ENCODE measurements at places on chromosomes 5 and 9.

GRCh38 chr5:124459984-124460383 lies 286.5 kb downstream of the ZNF608 start:
- H3K36me3 ChIP-seq, result no peaks in the 10 kb centered on the region
- no peaks in the 10 kb centered on the region for H3K4me1 ChIP-seq
- DNase-seq, result no peak
- H3K27me3 ChIP-seq, result no peaks in the 10 kb centered on the region
- H3K4me3 ChIP-seq, result no peak overlapping the region

GRCh38 chr5:34656001-34656699 lies at the start of gene RAI14:
Gene RAI14 (plus strand): TSS chr5:34656328. CDS start chr5:34686920, 30,592 bp downstream.
- DNase-seq, result no peak
- H3K4me3 ChIP-seq, result peak within 1 kb of the TSS; percentile 57
- no peaks in the 10 kb centered on the region for H3K36me3 ChIP-seq
- H3K27me3 ChIP-seq, result peaks cover 8% of the 10 kb centered on the region

- H3K4me1 ChIP-seq, result no peaks in the 10 kb centered on the region
- H3K36me3 ChIP-seq, result no peaks in the 10 kb centered on the region
- no peak for DNase-seq
These were observed 119.5 kb downstream of the PIK3R1 start for GRCh38 chr5:68335075-68335474.

DNA sequence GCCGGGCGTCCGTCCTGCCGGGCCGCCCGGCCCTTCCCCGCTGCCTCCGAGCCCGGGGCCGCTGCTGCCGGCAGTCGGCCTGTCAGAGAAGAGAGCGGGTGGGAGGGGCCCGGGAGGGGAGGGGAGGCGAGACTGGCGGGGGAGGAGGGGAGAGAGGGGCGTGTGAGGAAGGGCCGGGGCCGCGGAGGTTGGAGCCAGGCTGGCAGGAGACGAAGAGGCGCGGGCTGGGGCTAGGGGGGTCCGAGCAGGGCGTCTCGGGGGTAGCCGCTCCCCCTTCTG lies 570 bp downstream of the CREBRF start:
- no peaks in the 10 kb centered on the region for H3K27me3 ChIP-seq
- H3K4me3 ChIP-seq, result peak overlapping the region; percentile 96

GRCh38 chr9:129109537-129109903 lies 1.1 kb downstream of the CRAT start:
- H3K4me1 ChIP-seq, result peaks cover 9% of the 10 kb centered on the region
- DNase-seq, result no peak
- no peaks in the 10 kb centered on the region for H3K27me3 ChIP-seq
- H3K27ac ChIP-seq, result no peak overlapping the region
- no peaks in the 10 kb centered on the region for H3K36me3 ChIP-seq

DNA sequence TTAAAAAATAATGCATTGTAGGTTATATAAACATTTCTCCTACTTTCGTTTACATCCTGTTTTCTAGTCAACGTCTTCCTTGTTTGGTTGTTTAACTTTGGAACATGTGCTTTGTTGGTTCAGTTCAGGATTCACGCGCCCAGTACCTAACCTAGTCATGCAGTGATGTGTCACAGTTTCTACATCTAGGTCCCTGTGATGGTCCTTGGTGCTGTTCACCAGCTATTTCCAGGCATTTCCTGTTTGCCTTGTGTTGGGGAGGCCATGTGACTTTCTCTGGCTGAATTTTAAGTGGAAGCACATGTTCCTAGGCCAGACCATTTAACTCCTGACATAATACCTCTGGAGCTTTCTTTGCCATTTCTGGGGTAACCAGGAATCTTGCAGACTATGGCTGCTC lies 292.3 kb downstream of the SMARCA2 start:
- no peaks in the 10 kb centered on the region for H3K4me1 ChIP-seq
- DNase-seq, result no peak
- H3K36me3 ChIP-seq, result no peaks in the 10 kb centered on the region
- H3K27ac ChIP-seq, result no peak overlapping the region

DNA sequence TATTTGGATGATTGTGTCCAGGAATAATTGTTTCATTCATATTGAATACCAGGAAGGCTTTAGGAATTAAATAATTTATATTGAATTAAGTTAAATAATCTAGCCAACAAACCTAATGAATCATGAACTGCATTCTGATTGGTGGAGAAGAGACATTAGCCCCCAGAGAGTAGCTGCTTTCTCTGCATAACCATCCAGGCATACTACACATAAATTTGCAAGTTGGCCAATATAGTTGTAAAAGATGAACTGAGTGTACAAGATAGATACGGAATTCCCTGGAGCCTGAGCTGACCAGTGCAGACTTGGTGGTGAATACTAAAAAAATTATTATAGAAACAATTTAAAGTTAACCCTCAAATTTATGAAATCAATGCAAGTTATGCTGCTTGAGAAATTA lies 311.8 kb upstream of the KIF2A start:
- H3K36me3 ChIP-seq, result no peaks in the 10 kb centered on the region
- H3K27me3 ChIP-seq, result peaks cover 3% of the 10 kb centered on the region
- DNase-seq, result no peak
- H3K27ac ChIP-seq, result no peak overlapping the region
- H3K4me3 ChIP-seq, result no peak overlapping the region

DNA sequence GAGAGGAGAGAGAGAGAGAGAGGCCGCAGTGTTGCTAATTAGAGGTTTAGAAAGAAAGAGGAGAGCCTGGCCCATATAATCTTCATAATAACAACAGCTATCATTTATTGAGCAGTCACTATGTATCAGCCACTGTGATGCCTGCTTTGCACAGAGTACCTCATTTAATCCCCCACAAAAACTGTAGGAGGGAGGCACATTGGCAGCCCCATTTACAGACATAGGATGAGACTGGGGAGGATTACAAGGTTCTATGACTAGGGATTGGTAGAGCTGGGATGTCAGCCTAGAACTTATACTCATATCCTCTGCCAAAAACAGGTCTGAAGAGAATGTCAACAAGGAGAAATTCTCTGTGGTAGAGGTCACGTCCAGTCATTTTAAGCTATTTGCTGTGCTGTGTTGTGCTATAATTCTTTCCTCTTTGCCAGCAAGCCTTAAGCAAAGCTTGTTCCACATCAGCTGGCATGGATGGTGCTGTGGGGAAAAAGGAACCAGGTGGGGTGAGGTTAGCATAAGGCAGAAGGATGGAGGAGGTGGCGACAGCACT lies 6.7 kb upstream of the GCNT4 start:
- no peaks in the 10 kb centered on the region for H3K36me3 ChIP-seq
- peak overlapping the region; percentile 77 for H3K27ac ChIP-seq
- DNase-seq, result no peak
- H3K4me1 ChIP-seq, result peaks cover 91% of the 10 kb centered on the region
- peak overlapping the region; percentile 31 for H3K4me3 ChIP-seq
- no peaks in the 10 kb centered on the region for H3K27me3 ChIP-seq

- H3K27me3 ChIP-seq, result no peaks in the 10 kb centered on the region
- H3K4me1 ChIP-seq, result no peaks in the 10 kb centered on the region
- H3K27ac ChIP-seq, result no peak overlapping the region
- DNase-seq, result no peak
These were observed 341.7 kb downstream of the KIAA0825 start for GRCh38 chr5:94276751-94277150.

DNA sequence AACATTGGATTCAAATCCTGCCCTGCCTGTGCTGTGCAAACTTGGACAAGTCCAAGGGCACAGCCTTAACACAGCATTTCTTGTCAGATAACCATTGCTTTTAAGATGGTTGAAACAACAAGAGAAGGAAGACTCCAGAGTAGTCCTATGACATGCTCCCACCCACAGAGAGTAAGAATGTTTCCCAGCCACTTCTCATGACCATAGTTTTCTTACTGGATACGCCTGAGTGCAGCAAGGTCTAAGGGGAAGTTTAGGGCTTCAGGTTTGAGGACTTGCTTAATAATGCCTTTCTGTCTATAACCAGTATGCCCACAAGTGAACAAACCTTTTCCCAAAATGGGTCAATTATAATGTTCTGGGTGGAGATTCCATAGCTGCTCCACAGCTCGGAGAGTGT lies 126.4 kb downstream of the SLF1 start:
- no peak overlapping the region for H3K4me3 ChIP-seq
- no peak overlapping the region for H3K27ac ChIP-seq
- no peaks in the 10 kb centered on the region for H3K36me3 ChIP-seq
- no peaks in the 10 kb centered on the region for H3K4me1 ChIP-seq
- H3K27me3 ChIP-seq, result no peaks in the 10 kb centered on the region

- peak overlapping the region; percentile 57 for H3K4me3 ChIP-seq
- H3K36me3 ChIP-seq, result no peaks in the 10 kb centered on the region
- peaks cover 8% of the 10 kb centered on the region for H3K4me1 ChIP-seq
- H3K27me3 ChIP-seq, result peaks cover 3% of the 10 kb centered on the region
These were observed 1.3 kb downstream of the RAI14 start for GRCh38 chr5:34657274-34657921.

GRCh38 chr9:5586391-5586802 lies 42.5 kb upstream of the RIC1 start:
- no peak overlapping the region for H3K4me3 ChIP-seq
- DNase-seq, result no peak
- no peaks in the 10 kb centered on the region for H3K27me3 ChIP-seq
- H3K4me1 ChIP-seq, result peaks cover 32% of the 10 kb centered on the region

DNA sequence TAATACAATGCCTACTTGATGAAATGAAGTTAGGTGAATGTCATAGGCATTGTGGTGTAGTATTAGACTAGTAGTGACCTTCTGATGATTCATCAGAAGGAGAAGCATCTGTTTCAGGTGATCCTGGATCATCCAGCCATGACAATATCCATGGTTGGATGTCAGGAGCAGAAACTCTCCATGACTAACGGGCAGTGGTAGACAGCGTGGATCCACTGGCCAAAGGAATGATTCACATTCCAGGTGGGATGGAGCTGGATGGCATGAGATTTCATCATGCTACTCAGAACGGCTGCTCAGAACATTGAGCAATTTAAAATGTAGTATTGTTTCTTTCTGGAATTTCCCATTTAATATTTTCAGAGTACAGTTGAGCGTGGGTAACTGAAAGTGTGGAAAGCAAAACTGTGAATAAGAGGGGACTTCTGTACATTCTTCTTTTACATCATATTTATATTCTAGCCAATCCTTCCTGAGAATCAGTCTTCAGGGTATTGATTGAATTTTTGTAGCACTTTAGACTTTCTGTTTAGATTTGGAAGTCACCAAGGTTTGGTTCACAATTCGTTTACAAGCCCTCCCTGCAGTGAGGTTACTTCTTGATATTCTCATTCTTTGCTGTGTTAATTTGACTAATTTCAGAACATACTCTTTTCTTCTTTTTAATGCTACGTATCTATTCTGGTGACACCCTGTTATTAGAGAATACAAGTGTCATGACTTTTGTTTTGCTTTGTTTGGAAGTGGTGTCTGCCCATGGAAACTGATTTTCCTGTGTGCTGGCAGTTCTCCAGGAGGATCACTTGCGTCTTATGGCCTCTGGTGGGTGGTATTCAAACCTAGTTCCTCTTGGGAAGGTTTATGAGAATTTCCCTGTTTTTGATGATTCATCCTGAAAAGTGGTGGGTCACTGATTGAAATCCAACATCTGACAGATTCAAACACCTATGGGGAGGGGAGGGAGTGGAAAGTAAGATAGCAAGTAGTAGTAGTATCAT lies 12.2 kb upstream of the CLINT1 start:
- no peaks in the 10 kb centered on the region for H3K4me1 ChIP-seq
- no peak for DNase-seq
- H3K27ac ChIP-seq, result no peak overlapping the region
- H3K4me3 ChIP-seq, result no peak overlapping the region

GRCh38 chr5:1392801-1393565 lies 48.1 kb upstream of the CLPTM1L start:
- H3K4me1 ChIP-seq, result no peaks in the 10 kb centered on the region
- peaks cover 3% of the 10 kb centered on the region for H3K27me3 ChIP-seq

- H3K4me3 ChIP-seq, result no peak overlapping the region
- no peaks in the 10 kb centered on the region for H3K36me3 ChIP-seq
- no peaks in the 10 kb centered on the region for H3K27me3 ChIP-seq
- H3K27ac ChIP-seq, result no peak overlapping the region
- H3K4me1 ChIP-seq, result no peaks in the 10 kb centered on the region
- no peak for DNase-seq
These were observed 166.8 kb downstream of the MUSK start for GRCh38 chr9:110835404-110835803.

- DNase-seq, result no peak
- no peaks in the 10 kb centered on the region for H3K27me3 ChIP-seq
- H3K27ac ChIP-seq, result no peak overlapping the region
- H3K4me3 ChIP-seq, result no peak overlapping the region
- H3K4me1 ChIP-seq, result no peaks in the 10 kb centered on the region
These were observed 95.1 kb downstream of the DMXL1 start for GRCh38 chr5:119166026-119166425.

GRCh38 chr9:132546148-132547051 lies 36.0 kb upstream of the BARHL1 start:
- DNase-seq, result no peak
- no peaks in the 10 kb centered on the region for H3K36me3 ChIP-seq
- no peak overlapping the region for H3K27ac ChIP-seq
- no peaks in the 10 kb centered on the region for H3K4me1 ChIP-seq
- H3K27me3 ChIP-seq, result no peaks in the 10 kb centered on the region

DNA sequence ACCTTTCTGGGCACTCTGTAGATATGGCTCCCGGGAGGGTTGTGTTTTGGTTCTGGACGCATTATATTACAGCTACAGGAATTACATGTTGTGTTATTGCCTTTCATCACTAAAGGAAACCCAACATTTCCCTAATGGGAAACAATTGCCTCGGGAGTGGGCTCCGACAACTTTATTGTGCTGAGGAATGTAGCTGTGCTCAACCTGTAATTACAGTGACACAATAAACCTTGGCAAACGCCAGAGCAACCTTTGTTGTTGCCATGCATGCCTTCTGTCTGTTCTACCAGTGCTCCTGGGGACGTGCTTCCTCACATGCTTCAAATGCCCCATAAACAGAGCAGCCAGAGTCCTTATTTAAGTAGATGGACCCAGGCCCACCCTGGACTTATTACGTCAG lies 182.4 kb downstream of the DIRAS2 start:
- no peaks in the 10 kb centered on the region for H3K27me3 ChIP-seq
- H3K4me1 ChIP-seq, result no peaks in the 10 kb centered on the region
- no peak overlapping the region for H3K27ac ChIP-seq
- H3K36me3 ChIP-seq, result no peaks in the 10 kb centered on the region
- H3K4me3 ChIP-seq, result no peak overlapping the region

GRCh38 chr9:86703346-86703745 lies 244.0 kb downstream of the GAS1 start:
- H3K27ac ChIP-seq, result no peak overlapping the region
- no peaks in the 10 kb centered on the region for H3K36me3 ChIP-seq
- no peak for DNase-seq
- H3K4me1 ChIP-seq, result no peaks in the 10 kb centered on the region
- H3K27me3 ChIP-seq, result no peaks in the 10 kb centered on the region
- no peak overlapping the region for H3K4me3 ChIP-seq

DNA sequence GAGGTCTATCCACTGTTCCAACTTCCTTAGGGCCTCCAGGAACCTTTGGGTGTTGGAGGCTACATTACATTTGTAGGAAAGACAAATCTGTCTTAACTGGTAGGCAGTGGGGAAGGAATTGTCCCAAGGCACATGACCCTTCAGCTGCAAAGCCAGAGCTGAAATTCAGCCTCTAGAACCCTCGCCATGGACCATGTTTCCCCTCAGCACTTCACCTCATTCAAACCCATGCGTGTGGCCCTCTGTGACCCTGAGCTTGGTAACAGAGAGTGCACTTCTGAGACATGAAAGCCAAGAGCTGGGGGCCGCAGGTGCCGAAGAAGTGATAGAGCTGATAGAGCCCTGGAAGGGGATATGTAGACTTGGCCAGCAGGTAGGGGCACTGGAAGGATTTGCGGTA lies 17.2 kb downstream of the TNFSF8 start:
- H3K4me1 ChIP-seq, result peaks cover 31% of the 10 kb centered on the region
- H3K36me3 ChIP-seq, result peaks cover 23% of the 10 kb centered on the region
- no peak overlapping the region for H3K4me3 ChIP-seq
- DNase-seq, result no peak
